T-cell (primary cell): ENCODE measurements at places on chromosomes 5 and 9.

DNA sequence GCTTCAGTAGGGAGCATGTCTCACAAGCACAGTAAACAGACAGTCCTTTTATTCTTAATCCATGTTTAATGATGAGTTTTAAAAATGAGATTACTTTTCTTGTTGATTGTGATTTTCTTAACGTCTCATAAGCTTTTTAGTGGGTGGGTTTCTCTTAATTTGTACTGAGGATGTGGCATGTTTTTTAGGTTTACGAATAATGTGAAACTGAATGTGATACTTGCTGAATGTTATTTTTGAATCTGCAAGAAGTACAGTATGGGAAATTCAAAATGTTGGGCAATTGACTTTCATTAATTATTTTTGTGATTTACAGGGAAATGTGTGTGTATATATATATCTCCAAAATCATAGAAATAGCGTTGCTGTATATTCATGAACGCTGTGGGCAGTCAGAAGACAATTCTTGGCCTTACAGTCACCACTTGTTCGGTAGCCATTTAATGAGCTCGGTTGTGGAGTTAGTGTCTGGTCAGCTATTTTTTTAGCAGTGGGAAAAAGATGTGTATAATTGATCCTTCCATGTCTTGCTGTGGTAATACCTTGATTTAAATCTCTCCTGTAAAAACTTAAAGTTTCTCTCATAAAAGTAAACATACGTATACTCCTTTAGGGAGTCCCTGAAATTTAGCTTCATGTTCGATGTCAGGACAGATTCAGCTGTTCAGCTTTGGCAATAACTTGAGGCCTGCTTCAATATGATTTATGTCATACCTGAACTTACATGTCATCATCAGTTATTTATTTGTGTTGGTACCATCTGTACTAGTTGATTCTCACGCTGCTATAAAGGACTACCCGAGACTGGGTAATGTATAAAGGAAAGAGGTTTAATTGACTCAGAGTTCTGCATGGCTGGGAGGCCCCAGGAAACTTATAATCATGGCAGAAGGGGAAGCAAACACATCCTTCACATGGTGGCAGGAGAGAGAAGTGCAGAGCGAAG is 15.0 kb downstream of the ICE1 start:
- no peak for DNase-seq

GRCh38 chr9:82600536-82601292 is 462.2 kb downstream of the RASEF start:
- no peak for DNase-seq

DNA sequence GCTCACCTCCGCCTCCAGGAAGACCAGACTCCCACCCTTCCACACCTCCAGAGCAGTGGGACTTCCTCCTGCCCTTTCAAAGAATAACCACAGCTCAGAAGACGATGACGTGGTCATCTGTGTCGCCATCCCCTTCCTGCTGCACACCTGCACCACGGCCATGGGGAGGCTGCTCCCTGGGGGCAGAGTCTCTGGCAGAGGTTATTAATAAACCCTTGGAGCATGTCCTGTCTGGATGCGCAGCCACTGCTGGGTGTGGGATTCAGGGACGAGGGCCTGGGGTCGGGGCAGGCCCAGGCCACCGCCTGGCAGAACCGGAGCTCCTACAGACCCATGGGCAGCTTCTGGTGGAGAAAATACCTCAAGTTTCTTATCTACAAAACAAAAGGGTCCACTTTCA is 5.0 kb downstream of the PAEP start:
- no peak for DNase-seq

DNA sequence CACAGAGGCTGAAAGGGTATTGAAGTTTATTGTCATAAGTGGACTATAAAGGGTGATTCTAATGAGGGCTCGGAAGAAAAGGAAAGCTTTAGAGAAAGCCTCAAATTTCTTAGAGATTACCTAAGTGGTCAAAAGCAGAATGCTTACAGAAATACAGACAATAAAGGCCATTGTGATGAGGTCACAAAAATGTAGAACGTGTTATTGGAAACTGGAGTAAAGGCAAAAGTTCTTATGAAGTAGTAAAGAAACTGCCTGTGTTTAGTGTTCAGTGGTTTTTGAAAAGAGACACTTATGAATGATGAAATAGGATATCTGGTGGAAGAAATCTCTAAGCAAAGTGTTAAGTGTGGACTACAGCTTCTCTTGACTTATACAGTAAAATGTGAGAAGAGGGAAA is 726.9 kb downstream of the DNAH5 start:
- DNase-seq = no peak

GRCh38 chr5:15835514-15835913 is 335.5 kb downstream of the FBXL7 start:
- no peak for DNase-seq

GRCh38 chr5:72096602-72097188 is 10.6 kb upstream of the MAP1B start:
- DNase-seq = no peak

DNA sequence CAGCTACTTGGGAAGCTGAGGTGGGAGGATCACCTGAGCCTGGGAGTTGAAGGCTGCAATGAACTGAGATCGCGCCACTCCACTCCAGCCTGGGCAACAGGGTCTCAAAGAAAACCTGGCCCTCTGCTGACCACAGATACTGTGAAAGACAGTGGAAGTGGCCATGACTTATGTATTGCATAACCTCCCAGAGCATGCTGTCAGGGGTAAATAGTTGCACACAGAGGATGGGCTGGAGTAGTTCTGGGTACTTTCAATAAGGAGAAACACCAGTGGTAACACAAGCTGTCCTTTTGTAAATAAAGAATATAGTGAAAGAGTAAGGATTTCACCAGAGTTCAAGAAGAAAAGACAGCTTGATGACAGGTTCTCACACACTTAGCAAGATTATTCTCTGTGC is 1.8 kb downstream of the ACER2 start:
- DNase-seq = no peak

DNA sequence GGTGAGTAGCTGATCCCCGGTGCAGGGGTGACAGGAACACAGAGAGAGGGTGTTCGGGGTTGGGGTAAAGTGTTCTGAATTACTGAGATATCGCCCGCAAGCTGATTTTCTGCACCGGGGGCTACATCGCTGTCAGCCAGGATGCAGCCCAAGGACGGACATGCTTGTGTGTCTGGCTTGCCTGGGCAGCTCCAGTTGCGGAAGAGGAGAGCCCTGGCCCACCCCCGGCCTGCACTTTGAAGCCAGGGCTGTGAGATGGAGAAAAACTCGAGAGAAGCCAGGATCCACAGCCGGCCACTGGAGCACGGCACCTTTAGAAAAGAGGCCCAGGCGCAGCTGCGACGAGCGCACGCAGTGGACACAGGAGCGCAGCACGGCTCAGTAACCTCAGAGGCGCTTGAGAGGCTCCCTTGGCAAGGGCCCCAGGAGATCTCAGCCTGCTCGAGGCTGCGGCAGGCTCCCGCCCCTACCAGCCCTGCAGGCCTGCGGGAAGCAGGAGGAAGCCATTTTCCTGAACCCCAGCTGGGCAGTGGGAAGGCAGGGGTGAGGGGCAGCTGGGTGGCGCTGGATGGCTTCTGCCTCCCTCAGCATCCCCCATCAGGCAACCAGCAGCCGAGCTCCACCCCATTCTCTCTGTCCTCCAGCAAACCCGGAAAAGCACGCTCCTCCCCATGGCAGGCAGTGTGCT is 59.2 kb downstream of the C9orf50 start:
- no peak for DNase-seq

- no peak for DNase-seq
Observed at GRCh38 chr5:151005950-151006576, 14.3 kb upstream of the GPX3 start.

- DNase-seq = no peak
Observed at GRCh38 chr5:98105681-98106080, 667.8 kb upstream of the RGMB start.

DNA sequence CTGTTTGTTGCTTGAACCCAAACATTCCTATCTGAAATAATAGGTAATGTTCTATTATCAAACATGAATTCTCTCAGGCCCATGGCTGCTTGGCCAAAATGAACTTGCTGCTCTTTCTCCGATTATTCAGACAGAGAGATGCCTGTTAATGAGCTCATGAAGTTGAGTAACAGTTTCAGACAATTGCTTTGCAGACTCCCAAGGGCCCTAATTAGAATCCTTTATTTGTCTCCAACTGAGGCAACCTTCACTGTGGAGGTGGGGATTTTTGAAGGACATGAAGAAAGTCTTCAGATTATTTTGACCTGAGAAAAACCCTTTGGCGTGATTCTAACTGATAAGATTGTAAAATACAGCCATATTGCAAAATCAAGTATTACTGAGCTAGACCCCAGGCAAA is 466.7 kb downstream of the NFIB start:
- DNase-seq = no peak

GRCh38 chr5:57258943-57259342 is 85.1 kb downstream of the GPBP1 start:
- DNase-seq = no peak

- DNase-seq = no peak
Observed at GRCh38 chr5:96975656-96976055, 39.8 kb downstream of the LNPEP start.

DNA sequence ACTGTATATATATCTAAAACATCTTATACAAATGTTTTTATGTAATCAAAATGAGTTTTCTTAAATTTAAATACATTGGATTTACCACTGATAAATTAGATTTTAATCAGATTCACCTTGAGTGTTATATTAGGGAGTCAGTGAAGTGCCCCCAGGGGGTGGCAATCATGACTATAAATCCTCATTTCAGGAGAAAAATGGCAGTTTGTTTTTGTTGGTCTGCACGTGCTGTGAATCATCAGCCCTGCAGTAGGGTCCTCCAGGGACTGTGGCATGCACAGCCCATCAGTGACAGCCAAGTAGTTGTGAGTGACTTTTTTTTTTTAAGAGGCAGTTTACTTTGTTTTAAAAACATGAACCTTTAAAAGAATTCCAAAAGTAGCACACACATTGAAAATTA is 65.2 kb downstream of the ZSWIM6 start:
- no peak for DNase-seq

- no peak for DNase-seq
Observed at GRCh38 chr5:55440188-55440646, 94.5 kb downstream of the PLPP1 start.

DNA sequence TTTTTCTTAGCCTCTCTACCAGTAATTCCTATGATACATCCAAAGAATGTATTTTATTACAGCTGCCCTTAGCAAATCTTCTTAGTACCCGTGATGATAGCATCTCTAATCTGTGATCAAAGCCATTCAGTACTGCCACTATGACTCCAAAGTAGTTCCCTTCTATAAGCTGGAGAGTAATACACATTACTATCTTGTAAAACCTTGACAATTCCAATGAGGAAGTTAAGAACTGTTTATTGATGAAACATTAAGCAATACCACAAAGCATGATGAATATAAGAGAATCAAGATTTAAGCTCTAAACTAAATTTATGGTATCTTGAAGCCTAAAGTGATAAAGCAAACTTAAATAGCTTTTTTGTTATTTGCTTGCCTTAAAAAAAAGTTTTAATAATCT is 86.1 kb downstream of the SMIM23 start:
- no peak for DNase-seq

DNA sequence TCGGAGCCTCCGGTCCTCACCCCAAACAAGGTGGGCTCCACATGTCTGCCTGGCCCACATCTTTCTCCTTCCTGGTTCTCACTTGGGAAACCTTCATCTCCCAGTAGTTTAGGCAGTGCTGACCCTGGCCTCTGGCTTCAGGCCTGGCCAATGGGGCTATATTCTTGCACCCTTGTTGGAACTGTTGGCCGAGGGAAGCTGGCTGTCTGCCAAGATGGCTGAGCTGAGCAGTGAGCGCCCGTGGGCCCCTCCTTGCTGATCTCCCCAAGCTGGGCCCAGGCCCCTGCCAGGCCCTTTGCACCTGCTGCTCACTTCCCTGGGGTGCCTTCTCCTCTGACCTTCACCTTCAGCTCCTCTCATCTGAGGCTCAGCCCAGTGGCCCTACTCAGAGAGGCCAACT is 31.3 kb downstream of the TSPAN17 start:
- DNase-seq = no peak
